NCI-H1417 treated with DMSO at 0.1 percent for 48 hours (cell line): ENCODE measurements at places on chromosomes 13 and 19.
A peak's percentile ranks its signal among the peaks of the same experiment; 100 is the strongest.

- no peak for DNase-seq
Observed at GRCh38 chr13:98947925-98948324, 29.9 kb downstream of the DOCK9 start.

DNA sequence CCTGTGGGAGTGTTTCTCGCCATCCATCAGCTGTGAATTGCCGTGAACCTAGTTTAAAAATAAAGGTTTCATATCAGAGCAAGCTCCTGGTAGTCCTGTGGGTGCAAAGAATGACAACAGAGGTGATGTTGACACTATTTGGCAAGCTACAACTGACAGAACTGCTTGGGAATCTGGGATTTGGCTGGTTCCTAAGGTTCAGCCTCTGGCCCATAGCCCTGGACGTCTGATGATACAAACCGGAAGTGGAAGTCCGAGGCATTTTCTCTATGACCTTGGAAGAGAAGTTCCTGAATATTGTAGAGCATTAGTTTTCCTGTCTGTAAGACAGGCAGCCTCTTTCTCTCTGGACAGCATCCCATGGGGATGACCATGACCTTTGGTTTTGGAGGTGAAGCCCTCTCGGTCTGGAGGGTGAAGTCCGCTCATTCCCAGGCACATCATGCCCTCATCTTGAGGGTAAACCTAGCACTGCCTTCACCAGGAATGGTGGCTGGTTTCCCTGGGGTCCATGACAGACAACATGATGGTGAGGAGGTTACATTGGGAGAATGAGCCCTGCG lies 29.1 kb downstream of the GATAD2A start:
- DNase-seq: no peak

DNA sequence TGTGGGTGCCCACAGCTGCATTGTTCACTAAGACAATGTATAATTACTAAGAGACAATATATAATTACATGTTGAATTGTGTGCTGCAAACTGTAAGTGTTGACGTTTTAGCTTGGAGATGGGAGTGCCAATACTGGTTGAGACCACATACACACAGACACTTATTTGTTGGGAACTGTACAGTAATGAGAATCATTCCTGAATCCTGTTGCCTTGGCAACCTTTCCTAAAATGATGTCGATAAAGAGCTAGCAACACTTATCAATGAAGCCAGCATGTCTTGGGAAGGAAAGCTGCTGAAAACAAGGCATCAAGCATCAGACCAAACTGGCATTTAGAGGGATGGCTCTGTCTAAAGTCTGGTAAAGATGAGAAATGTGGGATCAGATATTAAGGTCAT lies 51.3 kb downstream of the PCDH8 start:
- DNase-seq: peak; percentile 25

DNA sequence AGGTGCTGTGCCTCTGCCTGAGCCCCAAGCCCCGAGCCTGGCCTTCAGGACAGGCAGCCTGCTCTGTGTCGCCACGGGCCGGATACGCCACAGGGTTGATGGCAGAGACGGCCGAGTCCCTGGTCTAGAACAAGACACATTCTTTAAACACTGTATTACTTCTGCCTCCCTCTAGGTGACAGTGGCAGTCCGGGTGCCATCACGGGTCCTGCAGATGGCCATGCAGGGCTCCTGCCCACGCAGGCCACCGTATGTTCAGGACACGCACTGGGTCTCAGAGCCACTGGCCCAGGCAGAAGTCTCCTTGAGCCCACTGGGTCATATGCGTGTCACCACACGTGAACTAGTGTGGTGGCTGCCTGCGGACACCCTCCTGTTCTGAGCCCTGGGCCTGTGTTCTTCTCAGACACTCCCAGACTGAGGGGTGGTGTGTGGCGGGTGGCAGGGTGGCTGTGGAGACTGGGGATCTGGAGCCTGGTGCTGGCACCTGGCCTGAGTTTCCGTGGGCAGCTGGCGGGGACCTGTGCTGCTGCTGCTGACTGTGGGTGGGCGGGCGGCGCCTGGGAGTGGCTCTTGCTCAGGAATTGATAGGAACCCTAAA lies 4.4 kb downstream of the PLEKHJ1 start:
- DNase-seq: no peak

- no peak for DNase-seq
Observed at GRCh38 chr13:27489456-27489855, 39.1 kb upstream of the MTIF3 start.

DNA sequence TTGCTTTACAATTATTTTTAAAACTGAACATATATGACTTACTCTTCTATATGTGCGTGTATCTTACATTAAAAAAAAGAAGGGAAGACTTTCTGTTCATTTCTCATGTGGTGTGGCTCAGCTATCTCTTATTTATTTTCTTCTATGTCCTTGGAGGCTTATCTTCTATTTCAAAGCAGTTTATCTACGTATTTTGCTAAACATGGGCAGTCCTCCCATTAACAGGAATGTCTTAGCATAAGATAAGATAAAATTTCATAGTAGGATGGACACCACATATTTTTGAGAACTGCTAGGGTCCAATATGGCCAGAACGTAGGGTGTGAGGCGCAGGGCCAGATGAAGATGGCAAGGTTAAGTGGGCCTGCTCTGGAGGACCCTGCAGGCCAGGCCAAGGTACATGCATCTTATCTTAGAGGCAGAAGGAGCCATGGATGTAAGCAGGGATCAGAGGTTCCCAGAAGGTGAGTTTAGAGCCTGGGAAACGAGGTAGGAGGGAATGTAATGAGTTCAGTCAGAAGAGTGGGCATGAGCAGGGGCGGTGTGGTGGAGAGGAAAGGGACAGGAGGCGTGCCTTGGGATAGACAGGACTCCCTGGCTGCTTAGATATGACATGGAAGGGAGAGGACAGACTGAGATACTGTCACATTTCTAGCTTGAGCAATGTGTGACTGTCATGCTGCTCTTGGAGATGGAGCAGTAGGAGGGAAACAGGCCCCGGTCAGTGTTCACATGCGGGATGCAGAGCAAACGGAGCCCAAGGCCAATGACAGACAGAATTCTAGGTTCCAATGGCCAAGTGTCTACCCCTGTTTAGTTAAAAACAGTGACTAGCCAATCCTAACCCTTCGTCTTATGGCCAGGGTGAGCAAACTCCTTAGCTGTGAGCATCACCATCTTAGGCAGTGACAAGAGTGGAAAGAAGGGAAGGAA lies 68.6 kb upstream of the MEDAG start:
- DNase-seq: no peak

DNA sequence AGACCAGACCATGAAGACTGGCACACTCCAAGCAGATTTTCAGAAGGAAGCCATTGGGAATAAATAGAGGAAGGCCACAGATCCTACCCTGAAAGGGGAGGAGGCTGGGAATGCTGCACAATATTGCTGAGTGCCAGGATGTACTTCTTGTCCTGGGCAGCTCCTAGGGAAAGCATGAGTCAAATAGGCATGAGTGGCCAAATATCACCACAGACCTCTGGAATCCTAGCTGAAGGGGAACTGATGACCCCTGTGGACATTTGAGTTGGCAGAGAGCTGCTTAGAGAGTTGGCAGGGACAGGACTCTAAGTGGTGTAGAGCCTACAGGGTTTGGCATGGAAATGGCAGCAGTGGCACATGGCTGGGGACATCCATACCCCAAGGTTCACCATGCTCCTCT lies 234.3 kb upstream of the TRPC4 start:
- DNase-seq: no peak

- no peak for DNase-seq
Observed at GRCh38 chr13:102141625-102142472, 260.0 kb downstream of the FGF14 start.

GRCh38 chr13:76214001-76214400 lies 577.9 kb downstream of the LMO7 start:
- DNase-seq: no peak

- no peak for DNase-seq
Observed at GRCh38 chr19:50460161-50460765, 16.0 kb upstream of the EMC10 start.

DNA sequence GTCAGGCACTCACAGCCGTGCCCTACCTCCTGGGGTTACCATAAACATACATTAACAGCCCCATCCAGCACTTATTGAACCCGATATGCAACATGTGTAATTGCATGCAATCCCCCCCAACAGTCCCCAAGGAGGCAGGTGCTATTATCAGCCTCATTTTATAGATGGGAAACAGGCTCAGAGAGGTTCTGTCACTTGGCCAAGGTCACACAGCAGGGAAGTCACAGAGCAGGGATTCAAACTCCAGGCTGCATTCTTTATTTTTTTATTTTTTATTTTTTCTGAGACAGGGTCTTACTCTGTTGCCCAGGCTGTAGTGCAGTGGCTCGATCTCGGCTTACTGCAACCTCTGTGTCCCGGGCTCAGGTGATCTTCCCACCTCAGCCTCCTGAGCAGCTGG lies 38.4 kb upstream of the TNFAIP8L1 start:
- no peak for DNase-seq

DNA sequence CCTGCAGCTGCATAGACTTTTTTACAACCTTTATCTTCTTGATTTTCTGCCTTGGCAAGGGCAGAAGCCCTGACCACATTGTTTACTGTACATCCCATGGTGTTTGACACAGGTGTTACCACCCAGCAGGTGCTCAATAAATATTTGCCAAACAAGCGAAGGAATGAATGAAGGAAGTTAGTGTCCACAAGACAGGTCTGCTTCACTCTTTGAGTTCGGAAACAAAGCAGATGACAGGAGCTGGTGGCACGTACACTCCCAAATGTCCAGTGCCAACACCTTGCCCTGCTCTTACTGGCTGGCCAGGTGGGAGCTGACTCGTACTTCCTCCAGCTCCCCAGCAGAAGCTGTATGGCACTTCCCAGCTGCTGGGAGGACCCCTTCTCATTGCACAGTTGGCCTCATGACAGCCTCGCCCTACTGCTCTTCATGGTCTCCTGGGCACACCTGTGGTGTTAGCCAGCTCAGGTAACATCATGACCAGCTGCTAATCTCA lies 22.0 kb upstream of the MUC16 start:
- no peak for DNase-seq

GRCh38 chr13:111665691-111666095 lies 345.3 kb downstream of the TEX29 start:
- no peak for DNase-seq
